Tongue (tissue), 3 donors: ENCODE measurements at places on chromosomes 2 and 18.
A peak's percentile ranks its signal among the peaks of the same experiment; 100 is the strongest.

DNA sequence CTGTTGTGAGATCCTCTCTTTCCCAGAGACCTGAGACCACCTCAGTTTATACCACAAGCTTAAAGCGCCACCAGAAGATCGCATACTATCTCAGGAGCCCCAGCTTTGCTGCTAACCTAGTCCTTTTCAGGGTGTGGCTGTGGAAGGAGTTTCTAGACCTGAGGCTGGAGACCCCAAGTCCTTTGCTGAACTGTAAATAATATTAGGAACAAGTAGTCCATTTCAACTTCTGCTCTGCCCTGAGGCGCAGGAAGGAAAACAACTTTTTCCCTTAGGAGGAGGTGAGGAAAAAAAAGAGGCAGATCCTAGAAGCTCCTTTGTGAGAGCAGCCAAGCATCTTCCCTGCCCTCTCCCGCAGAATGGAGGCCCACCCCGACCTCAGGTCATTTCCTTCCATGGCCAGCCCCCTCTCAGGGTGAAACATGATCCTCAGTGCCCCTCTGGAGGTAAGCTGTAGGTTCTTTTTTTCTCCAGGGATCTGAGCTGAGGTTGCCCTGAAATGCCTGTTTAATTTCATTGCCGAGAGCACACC, 122.8 kb upstream of the LGALSL start:
- DNase-seq = no peak

GRCh38 chr2:195658541-195658890, 1.5 kb downstream of the SLC39A10 start:
- peak; percentile 70 for DNase-seq

DNA sequence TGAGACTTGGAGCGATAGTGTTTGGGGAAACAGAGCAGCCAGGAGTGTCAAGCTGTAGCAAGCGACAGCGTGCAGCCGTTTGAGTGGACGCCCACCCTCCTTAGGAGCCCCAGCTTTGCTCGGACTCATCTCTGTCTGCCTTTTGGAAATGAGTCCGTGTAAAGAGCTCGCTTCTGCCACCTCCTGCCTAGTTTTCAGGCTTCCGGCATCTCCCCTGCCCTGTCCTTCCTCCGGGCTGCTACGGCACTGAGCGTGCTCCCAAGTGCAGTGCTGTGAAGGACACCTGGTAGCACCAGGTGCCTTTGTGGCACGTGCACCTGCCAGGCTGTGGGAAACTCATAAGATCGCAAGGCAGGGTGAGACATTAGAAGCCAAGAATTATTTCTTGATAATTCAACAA, 117.1 kb downstream of the RNF144A start:
- no peak for DNase-seq

- no peak for DNase-seq
Measured at GRCh38 chr18:62490967-62491695, 31.7 kb upstream of the ZCCHC2 start.

DNA sequence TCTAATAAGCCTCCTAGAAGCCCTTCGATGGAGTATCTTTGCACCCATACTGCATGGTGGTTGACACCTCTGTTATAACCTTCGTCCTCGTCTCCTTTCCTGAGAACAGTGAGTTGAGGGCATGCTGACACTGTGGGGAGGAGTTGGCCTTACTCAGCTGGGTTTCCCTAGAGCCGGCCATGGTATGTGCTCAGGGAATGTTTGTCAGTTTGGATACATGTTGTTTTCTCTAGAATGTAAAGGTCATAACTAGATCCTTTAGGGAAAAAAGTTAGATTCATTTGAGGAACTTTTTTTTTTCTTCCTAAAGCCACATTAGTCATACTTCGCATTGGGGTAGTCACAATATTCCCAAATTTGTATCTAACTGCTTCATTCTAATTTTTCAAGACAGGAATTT, 106.0 kb upstream of the FOSL2 start:
- DNase-seq = no peak

DNA sequence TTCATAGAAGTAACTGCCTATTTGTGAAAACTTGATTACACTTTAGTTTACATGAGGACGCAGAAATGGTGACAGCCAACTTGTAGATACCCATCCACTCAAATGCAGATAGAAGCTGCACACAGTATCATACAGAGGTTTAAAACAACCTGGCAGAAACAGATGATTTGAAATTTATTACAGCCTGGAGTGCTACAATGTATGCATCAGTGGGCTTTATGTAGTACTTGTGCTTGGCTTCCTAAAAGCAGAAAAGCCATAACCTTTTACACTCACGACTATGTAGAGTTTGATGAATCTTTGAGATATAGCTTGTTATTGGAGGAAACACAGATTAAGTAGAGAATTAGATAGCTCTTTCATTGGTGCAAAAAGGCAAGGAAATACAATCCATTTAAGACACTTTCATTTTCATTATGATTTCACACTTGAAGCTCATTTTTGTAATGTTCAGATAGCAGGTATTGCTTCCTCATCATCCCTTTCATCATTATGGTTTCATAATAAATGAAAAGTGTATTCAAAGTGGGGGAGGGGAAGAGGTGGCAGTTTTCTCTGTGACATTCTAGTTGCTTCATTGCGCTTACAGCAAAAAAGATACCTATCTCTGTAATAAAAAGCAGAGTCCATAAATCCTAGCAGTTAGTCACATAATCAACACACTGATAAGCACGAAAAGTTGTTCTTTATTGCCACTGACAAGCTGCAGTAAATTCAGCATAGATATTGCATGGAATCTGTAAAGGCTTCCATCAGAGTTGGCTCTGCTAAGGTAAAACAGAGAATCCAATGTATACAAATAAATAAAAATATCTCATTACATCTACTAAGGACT, 789.8 kb upstream of the FSHR start:
- DNase-seq = no peak

DNA sequence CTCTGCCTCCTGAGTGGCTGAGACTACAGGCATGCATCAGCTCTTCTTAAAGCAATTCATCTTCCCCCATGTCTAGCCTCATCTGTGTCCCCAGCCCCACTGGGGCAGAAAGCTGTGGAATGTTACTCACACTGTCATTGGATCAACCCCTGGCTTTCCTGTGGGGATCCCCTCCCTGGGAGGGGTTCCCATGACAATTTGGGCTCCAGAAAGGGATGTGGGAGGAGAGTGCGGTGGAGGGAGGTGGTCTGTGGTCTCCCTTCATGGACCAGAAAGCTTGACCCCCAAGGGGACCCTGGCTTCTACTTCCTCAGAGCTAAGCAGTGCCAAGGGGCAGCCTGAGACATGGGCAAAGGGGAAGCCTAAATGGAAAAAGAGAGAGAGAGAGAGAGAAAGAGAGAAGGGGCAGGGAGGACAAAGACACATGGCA, 1.3 kb downstream of the NGEF start:
- no peak for DNase-seq

DNA sequence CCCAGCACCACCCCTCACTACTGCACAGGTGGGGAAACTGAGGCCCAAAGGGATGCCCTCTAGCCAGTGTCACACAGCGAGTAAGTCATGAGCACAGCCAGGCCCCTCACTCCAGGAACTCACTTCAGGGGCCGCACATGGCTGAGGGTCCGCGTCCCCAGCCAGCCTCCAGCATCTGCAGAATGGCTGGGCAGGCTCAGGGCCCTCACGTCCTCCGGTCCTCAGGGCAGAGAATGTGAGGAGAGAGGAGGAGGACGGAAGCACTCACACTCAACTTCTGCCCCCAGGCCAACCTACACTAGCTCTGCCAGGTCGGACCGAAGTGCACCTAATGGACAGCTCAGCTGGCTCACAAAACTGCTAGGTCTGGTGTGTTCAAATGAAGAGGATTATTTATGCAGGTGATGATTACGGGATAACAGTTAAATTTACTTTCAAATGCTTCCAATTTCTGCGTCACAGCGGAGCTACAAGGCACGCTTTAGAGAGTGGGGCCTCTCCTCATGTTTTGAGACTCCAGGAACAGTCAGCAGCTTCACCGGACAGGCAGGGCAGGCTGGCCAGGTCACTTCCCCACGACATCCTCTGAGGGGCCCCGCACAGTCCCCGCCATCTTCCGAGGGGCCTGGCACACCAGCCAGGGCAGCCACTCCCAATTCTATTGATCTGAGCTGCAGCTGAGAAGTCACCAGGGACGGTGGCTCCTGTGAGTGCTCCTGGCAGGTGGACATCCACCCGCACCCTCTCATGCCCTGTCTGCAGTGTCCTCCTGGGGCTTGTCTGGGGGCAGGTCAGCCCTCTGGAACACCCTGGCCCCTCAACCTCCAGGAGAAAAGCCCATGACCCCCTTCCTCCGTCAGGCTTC, 26.5 kb downstream of the KIF1A start:
- peak; percentile 32 for DNase-seq

DNA sequence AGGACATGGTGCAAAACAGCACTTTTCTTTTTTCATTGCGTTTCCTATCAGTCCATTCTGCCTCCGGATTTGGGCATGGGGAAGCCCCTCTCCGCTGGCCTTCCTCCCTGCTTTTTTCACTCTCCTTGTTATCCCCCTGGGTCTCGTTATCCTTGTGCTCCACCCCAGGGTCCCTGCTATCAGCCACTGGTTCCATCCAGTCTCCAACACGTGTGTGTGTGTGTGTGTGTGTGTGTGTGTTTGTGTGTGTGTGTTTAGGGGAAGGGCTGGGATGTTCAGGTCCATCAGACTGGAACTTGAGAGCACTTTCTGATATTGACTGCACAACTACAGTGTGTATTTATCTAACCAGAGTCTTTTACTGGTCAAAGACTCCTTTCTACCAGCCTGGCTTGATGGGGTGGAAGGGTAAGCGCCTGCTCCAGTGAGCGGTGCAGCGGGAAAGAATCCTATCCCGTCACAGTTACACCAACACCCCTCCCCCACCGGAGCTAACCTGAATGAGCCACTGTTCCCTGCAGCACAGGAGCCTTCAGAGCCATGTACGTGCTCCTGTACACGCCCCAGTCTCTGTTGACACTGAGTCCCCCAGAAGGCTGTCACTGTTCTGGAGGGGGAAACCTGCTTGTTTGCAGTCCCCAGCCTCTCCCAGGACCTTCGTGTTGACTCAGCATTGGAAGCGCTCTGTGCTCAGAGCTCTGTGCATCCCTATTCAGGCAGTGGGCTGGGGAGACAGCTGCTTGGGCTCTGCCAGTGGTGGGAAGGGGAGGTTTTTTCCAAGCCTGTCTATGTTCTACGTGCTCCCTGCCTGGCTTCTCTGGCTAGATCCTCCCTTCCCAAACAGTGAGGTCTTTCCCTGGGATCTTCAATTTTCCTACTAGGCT, 4.6 kb downstream of the INHA start:
- DNase-seq = peak; percentile 85

- no peak for DNase-seq
Measured at GRCh38 chr2:11742317-11742701, 4.1 kb upstream of the LPIN1 start.

DNA sequence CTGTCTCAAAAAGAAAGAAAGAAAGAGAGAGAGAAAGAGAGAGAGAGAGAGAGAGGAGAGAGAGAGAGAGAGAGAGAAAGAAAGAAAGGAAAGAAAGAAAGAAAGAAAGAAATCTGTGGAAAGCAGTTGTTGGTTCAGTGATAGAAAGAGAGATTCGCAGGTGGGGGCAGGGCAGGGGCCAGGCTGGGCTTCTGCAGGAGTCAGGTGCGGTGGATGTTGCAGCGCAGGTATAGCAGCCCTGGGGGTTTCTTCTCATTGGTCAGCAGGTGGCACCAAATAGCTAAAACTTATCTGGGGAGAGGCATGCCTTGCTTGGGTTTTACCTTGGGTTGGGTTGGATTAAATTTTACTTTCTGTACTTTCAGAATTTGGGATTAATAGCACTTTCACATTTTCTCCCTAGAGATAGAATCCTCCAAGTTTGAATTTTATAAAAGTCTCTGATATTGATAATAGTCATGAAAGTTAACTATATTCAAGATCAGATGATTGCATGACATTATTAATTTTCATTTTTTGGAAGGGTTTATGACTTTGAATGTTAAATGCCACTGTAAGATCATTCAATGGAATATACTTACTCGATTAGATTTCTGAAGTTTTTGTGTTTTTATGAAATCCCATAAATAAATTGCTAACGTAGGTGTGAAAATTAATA, 66.6 kb downstream of the SPTBN1 start:
- peak; percentile 74 for DNase-seq

- no peak for DNase-seq
Measured at GRCh38 chr2:85579266-85579935, 2.0 kb downstream of the VAMP8 start.

DNA sequence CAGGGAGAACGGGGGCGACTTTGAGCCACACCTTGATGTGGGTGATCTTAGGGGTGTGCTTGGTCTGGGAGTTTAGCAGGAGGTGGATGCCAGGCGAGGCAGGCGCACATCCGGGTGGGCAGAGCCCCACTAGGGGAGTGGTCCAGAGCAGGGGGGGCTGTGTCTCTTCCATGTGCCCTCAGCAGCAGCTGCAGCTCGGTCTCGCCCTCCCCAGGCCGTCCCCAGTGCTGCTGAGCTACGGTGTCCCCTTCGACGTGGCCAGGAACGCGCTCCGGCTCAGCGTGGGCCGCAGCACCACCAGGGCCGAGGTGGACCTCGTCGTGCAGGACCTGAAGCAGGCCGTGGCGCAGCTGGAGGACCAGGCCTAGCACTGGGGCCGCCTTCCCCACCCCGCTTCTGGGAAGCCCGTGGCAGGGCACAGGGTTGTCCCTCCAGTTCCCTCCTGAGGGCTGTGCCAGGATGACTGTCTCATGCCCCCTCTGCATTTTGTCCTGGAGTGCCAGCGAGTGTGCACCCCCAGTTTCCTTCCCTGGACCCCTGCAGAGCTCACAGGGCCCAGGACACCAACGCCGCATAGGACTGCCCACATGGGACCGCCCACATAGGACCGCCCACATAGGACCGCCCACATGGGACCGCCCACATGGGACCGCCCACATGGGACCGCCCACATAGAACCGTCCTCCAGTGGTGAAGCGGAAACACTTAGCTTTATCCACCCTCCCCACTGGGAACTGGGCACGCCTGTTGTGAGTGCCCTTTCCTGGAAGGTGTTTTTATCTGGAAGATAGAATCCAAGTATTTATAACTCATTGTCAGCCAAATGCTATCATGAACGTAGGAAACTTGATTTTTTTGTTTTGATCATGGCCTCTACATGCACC, 1.9 kb upstream of the ESPNL start:
- DNase-seq = peak; percentile 20

DNA sequence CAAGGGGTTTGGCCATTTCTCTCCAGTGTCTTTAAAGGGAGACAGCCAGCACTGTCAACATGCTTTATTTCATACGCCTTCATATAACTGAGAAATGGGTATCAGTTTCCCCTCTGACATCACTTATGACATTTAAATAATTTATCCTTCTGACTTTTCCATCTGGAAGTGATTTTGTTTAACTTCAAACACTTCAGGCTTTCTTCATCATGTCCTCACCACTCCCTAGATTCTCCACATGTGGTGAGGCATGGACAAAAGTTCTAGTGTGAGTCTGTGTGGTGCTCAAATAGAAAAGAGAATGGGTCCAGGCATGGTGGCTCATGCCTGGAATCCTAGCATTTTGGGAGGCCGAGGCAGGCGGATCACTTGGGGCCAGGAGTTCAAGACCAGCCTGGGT, 158.6 kb downstream of the TXNL1 start:
- no peak for DNase-seq

DNA sequence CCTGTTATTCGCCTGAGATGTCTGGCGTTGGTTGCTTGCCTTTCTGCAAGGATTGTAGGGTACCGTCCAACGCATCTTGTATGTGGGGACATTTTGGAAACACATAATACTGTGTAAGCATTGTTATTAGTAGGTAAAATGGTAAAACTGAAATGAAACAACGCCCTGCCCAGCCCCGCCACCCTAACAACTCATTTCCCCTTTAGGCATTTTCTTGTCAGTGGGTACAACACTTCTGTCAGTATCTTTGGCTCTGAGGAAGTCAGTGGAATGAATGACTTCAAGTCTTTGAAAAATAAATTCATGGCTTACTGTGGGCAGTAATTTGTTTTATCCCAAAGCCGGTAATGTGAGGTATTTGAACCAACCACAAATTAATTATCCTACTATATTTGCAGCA, 86.0 kb downstream of the FMNL2 start:
- no peak for DNase-seq
